NCI-H1417 (cell line): ENCODE measurements at places on chromosomes 6 and 20.

GRCh38 chr6:104483225-104483834 lies 376.4 kb downstream of the HACE1 start:
- DNase-seq = no peak

DNA sequence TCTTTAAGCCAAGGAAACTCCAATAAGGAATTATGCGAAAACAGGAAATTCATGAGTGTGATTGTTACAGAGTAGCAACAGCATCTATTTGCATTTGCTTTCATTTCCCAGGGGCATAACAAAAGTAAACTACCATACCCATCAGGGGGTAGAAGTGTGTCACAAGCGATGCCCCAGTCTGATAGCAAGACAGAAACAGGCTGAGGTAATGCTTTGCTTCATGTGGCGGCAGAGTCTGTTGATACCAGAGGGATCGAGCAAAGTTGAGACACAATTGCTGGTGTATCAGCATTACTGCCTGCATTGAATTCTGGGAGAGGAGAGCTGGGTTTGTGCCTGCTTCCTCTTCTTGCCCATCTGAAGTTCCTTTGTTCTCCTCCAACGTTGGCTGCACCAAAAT lies 51.2 kb upstream of the LYRM2 start:
- no peak for DNase-seq

DNA sequence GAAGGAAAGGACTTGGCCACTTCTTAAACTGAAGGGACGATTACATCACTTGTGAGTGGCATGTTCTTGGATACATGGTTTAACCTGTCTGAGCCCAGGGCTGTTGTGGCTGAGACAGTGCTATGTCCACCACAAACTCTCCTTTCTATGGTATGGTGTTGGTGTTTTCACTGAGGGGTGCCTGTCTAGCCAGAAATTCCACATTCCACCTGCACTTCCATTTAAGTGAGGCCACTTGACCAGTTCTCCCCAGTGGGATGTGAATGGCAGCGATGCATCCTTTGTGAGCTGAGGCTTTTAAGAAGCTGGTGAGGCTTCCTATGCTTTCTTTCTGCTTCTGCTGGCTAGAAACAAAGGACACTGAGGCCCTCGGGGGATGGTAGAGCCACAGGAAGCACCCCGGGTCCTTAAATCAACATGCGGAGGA lies 151.4 kb upstream of the CHD6 start:
- no peak for DNase-seq

DNA sequence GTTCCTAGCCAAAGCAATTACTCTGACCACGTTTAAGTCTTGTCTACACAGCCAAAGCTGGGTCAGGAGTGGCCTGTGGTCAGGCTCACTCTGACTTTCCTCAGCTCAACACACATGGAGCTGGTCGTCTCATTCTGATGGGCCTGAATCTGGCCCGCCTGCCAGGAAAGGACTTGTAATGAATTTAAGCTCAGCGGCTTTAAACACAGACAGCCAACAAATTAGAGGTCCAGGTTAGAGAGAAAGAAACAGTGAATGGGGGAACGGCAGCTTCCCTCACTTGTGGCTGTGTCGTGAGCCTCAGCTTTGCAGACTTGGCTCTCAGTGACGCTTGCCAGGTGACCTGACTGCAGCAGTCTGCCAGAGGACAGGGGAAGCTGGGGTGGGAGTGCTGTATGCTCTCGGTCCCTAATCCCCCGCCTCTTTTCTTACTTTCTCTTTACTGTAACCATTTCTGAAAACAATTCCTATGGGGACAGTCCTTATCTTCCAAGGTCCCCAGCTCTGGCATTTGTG lies 121.9 kb upstream of the AGPAT4 start:
- no peak for DNase-seq

GRCh38 chr6:53710788-53711187 lies 45.2 kb upstream of the KLHL31 start:
- DNase-seq = no peak

GRCh38 chr6:21005816-21006570 lies 471.7 kb downstream of the CDKAL1 start:
- no peak for DNase-seq

GRCh38 chr6:73656531-73657145 lies 2.8 kb upstream of the SLC17A5 start:
- DNase-seq = no peak

DNA sequence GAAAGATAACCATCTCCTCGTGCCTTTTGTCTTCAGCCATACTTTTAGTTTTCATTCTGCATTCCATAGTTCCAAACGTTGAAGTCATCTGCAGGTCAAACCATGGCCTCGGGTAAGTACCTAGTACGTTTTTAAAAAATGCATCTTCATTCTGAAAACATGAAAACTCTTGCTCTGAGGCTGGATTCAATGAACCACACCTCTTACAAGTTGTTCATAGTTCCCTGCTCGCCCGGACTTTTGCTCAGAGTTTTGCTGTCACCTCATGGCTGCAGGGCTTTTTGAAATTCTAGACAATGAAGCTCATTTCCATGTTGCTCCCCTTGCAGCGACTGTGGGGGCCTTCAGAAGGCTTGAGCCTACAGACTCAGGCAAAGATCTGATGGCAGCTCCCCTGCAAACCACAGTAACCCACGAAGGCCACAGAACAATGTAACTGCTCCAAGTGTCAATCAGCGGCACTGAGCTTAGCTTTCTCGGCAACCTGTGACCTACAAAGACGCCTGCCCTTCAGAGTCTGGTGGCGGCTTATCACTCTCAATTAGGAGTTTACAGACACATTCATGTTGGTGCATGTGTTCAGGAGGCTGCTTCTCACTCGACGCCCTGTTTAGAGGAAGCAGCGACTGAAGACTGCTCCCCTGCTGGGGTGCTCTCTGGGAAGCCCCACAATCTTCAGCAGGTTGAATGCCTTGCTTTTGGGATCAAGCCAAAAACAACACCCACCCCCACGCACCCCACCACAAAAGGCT lies 61.2 kb downstream of the FOXC1 start:
- DNase-seq = no peak

DNA sequence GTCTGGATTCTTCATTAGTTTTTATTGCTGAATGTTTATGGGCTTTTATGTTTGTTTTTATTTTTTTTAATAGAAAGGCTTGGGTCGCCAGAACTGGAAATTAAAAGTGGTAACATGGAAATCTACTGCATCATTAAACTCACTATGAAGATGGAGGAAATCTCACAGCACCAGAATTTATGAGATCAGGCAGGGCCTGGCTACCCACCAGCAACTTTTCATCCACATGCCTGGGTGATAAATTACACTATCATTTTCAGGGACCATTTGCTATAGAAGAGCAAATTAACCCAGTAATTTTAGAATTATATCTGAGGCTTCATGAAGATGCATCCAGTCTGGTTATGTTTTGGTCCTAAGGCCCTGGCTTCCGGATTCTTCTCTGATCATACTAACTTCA lies 57.8 kb upstream of the PLCB4 start:
- DNase-seq = no peak

GRCh38 chr6:25257686-25258348 lies 21.4 kb upstream of the CARMIL1 start:
- DNase-seq = no peak

- no peak for DNase-seq
These were observed 73.6 kb upstream of the ADTRP start for GRCh38 chr6:11852061-11852651.
